Fibroblast of skin of scalp (primary cell): ENCODE measurements at places on chromosomes 12 and 14.

DNA sequence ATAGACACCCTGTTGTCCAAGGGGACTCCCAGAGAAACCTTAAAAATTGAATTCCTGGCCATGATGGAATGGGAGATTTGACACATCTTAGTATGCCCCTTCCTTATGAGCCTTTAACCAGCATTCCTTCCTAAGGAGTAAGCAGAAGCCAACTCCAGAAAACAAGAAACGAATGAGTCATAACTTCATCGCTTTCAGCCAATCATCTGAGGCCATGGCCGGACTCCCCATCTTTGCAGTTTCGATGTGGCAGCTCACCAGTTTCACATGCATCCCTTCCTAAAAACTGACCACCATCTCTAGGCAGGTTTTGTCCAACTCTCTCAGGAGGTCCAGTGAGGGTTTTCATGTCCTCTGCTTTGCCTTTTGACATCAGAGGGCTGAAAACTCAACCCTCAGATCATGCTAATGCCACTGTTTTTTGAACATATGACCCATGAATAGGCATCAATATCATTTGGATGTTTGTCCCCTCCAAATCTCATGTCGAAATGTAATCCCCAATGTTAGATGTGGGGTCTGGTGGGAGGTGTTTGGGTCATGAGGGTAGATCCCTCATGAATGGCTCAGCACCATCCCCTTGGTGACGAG lies 19.9 kb downstream of the DAAM1 start:
- DNase-seq, result peak; percentile 73

- DNase-seq, result peak; percentile 94
Measured at GRCh38 chr12:60148831-60149230, 553.0 kb downstream of the SLC16A7 start.

GRCh38 chr12:12010277-12011039 lies 60.3 kb upstream of the BCL2L14 start:
- peak; percentile 60 for DNase-seq

DNA sequence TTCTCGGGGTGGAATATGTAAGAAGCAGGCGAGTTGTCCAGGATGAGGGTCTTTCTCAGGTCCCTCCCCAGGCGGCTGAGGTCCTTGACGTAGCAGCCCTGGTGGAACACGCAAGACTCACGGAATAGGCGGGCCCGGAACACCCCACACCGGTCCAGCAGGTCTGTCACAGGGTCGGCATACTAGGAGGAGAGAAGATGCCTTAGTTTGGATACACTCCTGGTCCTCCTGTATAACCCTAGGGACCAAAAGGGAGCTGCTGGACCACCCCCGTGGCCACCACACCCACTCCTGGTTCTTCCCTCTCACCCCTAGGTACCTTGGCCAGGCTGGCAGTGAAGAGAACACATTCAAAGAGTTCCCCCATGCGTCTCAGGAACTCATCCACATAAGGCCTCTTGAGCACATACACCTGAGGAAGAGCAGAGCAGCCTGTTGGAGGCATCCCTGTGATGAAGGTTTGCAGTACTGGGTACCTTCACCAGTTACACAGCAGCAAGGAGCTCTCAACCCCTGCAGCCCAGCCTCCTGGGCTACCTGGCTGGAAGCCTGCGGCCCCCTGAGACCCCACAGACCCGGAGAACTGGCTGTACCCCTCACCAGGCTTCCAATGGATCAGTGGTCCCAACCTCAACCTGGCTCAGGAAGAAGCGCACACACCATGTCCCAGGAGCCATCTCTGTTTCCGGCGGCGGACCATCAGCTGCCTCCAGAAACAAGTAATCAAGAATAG lies 5.5 kb upstream of the AVIL start:
- no peak for DNase-seq

- no peak for DNase-seq
Measured at GRCh38 chr14:90788031-90788430, 28.2 kb downstream of the TTC7B start.

GRCh38 chr12:101792046-101792931 lies 38.5 kb downstream of the GNPTAB start:
- DNase-seq, result no peak

DNA sequence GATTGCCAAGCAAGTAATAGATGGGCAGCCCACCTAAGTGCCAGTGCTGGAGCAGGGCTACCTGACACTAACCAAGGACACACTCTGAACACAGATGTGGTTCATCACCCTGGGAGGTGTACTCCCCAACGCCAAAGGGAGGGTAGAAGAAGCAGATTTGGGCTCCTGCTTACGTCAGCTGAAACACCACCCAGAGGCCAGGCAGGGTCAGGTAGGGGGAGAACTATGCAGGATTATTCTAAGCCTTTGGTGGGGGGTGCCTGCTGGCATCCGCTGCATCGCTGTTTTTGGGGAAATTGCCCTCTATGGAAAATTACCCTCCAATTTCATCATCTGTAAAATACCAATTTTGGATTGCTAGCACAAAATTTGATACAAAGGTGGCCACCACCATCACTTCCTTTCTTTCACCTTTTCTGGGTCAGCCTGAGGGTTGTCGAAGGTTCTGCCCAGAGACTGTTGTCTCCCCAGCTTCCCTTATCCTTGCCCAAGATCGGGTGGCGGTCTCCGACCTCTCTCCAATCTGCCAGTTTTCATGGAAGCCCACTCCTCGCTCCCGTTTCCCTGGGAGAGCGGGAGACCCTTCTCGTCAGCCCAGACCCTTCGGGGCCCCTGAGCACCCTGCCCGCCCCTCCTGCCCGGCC lies 535 bp downstream of the BIN2 start:
- DNase-seq, result no peak

DNA sequence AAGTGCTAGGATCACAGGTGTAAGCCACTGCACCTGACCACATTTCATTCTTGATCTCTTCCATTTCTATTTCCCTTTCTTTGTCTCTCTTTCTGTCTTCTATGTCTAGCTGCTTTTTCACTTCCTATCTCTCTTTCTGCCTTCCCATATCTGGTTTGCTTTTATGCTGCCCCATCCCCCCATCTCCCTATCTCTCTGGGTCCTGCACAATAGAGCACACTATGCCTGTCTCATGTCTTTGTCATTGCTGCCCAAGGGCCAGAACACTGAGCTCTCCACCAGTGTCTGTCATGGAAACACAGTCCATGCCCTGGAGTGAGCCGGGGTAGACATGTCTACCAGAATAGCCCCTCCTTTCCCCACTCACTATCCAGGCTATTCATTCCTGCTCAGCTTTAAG lies 12.3 kb upstream of the RARG start:
- DNase-seq, result no peak
